ENCODE measurements at places on chromosomes 12 and 14. TPM values are rescaled to one million over a fixed set of nuclear protein-coding genes. Genes with fewer than 3 reads are reported as not detected.

The GPRC5D gene
- total RNA-seq, result not detected

The ACTR6 gene
- 18.4 TPM for total RNA-seq

The ALG10B gene
- 9.4 TPM for total RNA-seq

The ADAMTS20 gene
- 1.6 TPM for total RNA-seq

The PSMD9 gene
- 241 TPM for total RNA-seq

The MAGOHB gene
- 36.8 TPM for total RNA-seq

The GTF2H3 gene
- 37.6 TPM for total RNA-seq

The TRMT5 gene
- total RNA-seq, result 15.8 TPM
